Brain (organoid and tissue), 16 donors: ENCODE measurements at places on chromosomes 1 and 21.
A peak's percentile ranks its signal among the peaks of the same experiment; 100 is the strongest.

- no peak for DNase-seq
Observed at GRCh38 chr1:152827173-152827572, at the start of gene LCE1A. Gene LCE1A (plus strand): TSS chr1:152827473. CDS start chr1:152827473, 0 bp downstream.

- DNase-seq, result no peak
Observed at GRCh38 chr1:47435506-47436303, 2.1 kb upstream of the FOXD2 start.

DNA sequence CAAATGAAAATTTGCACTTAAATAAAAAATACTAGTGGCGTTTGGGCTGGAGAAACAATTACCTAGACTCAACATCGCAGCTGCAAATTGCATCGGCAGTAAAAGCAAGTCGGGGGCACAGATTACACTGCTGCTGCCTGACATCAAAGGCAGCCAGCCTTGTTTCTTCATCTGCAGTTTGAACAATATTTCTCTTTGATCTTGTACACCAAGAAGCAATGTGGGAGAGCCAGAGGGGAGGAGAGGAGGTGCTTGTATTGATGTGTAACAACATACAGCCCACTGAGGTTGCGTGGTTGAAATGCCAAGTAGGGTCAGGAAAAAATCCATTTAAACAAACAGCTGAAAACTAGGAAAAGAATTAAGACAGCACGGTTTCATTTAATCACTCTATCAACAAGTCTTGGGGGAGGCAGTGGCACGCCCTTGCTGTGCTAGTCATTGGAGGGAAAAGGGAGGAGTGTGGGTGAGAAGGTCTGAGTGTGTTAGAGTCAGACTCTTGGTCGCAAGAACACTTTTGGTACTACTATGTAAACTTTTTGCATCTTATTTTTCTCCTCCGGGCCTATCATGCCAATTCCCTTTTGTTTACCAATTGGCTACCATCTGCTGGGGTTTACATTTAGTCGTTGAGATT, 456.5 kb downstream of the OMA1 start:
- peak; percentile 61 for DNase-seq

DNA sequence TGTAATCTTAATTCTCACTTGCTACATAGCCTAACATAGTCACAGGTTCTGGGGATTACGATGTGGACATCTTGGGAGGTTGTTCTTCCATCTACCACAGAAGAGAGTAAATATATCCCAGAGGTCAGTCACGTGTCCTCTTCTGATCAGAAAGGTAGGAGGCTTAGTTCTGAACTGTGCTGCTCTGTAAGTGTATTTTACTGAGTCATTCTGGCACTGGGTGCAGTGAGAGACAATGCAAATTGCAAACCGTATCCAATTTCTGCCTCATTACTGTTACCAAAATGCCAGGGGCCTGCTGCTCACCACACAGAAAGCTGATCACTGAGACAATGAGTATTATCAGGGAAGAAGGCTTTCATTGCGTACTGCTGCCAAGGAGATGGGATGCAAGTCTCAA, 104.0 kb downstream of the GABPA start:
- no peak for DNase-seq

DNA sequence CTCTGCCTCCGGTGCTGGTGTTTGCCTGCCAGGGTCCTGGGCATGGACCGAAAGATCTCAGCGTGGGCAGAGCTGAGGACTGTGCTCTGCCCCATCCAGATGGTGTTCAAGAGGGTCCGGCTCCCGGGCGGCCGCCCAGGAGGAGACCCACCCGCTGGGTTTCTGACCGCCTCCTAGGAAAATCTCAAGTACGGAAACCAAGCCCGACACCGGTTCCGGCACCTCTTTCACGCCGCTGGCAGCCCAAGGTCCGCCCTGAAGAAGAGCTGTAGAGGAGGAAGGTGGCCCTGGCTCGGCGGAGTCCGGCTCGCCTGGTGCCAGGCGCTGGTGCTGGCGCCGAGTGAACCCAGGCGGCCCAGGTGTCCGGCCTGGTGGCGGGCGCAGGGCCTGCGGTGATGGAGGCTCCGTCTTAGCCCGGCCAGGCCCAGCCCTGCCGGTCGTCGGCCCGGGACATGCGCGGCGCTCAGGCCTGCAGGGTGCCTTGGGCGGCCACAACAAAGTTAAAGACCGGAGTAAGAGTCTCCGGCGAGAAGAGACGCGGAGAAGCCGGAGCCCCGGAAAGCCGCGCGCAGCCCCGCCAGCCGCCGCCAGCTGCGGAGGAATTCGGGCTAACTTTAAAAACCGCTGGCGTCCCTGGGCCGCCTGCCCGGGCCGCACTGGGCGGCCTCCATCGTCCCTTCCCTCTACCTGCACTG, 1.5 kb downstream of the GRIK3 start:
- DNase-seq, result no peak

DNA sequence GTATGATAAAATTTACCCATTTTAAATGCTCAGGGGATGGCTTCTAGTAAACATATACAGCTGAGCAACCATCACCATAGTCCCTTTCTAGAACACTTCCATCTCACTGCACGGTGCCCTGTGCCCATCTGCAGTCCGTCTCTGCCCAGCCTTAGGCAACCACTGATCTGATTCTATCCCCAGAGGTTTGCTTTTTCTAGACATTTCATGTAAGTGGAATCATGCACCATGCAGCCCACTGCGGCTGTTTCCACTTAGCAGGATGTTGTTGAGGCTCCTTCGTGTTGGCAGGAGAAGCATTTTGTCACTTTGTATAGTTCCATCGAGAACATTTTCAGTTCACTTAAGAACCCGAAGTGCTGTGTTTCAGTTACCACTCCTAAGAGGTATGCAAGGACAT, 27.8 kb upstream of the VAMP3 start:
- peak; percentile 39 for DNase-seq

DNA sequence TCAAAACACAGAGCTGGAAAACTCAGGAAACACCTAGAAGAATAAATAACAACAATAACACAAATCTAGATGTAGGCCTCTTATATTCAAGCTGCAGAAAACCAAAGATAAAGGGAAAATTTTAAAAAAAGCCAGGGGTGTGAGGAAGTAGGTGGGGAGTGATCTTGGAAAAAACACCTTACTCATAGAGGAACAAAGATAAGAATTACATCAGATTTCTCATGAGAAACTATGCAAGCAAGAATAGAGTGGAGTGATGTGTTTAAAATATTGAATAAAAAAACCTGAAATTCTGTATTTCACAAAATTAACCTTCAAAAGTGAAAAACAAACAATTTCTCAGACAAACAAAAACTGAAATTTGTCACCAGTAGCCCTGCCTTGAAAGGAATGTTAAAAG, 265.5 kb upstream of the RGS18 start:
- no peak for DNase-seq

GRCh38 chr21:31078796-31079195, 40.5 kb upstream of the KRTAP19-8 start:
- no peak for DNase-seq

DNA sequence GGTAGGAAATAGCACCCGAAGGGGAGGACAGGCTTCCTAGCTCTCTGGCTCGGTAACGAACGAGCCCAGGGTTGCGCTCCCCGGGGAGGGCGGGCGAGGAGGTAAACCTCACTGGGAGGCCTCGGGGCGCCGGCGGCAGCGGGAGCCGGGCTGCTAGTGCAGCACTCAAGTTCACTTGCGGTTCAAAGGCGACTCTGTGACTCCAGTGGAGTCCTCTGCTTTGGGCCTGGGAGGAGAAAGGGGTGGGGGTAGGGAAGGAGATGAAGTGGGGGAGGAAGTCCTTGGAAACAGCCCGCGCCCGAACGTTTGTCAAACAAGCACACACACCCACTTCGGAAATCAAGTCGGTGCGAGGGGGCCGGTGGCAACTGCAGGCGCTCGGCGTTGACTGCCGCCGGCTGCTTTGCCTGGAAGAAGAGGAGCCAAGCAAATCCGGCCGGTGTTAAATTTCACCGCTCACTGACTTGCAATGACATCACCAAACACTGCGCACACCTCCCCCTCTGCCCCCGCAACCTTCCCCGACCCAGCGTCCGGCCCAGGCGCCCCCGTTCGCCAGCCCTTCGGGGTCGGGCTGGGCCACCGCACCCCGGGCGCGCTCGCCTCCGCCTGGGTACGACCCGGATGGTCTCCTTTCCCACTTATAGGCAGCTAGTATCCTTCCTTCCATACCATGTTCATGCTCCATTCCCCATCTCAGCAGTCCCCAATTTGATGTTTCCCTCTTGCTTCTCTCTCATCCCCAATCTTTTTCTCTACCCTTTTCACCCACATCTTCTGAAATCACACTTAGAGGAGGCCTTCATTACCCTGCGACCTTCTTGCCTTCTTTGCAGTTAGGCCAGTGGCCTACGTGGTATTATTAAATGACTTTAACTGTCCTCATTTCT, at the start of gene COL24A1:
TSS of gene COL24A1 (minus strand) at position 207 of the 890 bp plus-strand sequence. CDS start 376 bp downstream, outside the sequence.
- peak; percentile 50 for DNase-seq

- no peak for DNase-seq
Observed at GRCh38 chr21:33670076-33670978, 28.0 kb downstream of the ITSN1 start.

DNA sequence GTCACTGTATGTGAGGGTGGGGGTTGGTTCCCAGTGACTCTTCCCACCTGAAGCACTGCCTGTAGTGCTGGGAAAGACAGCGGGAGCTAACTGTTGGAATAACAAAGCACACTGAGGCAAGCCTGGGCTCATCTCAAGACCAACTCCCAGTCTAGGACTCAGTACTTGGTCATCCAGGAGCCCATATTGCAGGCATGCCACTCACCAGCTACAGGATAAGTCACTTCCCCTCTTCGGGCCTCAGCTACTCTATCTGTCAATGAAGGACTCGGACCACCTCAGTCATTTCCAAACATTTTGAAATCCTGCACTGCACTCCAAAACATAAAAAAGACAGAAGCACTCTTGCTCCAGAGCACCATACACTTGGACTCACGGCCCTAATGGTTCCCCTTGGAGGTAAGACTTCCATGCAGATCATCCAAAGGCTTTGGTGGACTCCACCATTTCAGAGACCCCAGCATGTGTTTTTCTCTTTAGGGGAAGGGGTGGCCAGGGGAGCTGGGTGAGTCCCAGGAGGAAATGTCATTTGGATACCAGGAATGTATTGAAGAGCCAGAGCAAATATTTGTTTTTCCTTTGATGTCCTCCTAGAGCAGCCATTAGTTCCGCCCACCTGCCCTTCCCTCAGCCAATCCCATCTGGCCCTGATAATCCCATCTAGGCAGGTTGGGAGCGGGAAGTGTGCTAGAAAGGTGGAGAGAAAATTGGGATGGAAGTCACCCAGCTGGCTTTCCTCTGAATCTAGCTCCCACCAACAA, 3.1 kb downstream of the NUAK2 start:
- DNase-seq, result no peak

DNA sequence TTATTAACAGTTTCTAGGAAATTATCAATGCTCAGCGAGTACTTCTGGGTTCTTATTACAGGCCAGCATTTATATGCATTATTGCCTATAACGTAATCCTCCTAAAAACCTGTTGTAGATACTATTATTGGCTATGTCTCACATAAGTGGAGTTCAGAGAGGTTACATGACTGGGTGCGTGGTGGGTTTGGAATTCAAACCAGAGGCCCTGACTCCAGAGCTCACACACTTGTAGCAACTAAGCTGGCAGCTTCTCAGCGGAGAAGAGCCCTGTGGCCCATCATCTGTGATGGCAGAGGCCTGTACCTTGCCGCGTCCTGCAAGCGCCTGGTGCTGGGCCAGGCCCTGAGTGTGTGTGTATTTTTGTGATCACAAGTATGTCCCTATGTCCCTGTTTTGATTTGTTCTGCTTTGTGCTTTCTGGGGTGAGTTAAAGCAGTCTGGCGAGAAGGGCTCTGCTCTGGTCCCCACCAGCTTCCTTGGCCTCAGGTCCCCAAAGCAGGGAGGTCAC, 66.7 kb downstream of the HTR6 start:
- DNase-seq, result no peak

GRCh38 chr21:45075596-45076244, 1.3 kb downstream of the ADARB1 start:
- DNase-seq, result no peak

- peak; percentile 60 for DNase-seq
Observed at GRCh38 chr1:33641104-33641830, 168.8 kb downstream of the ZSCAN20 start.

GRCh38 chr1:7236844-7237515, 451.7 kb downstream of the CAMTA1 start:
- DNase-seq, result no peak
